Activated CD4-positive, alpha-beta T cell treated with anti-CD3 and anti-CD28 coated beads for 48 hours (primary cell): ENCODE measurements at places on chromosomes 7 and 10.

DNA sequence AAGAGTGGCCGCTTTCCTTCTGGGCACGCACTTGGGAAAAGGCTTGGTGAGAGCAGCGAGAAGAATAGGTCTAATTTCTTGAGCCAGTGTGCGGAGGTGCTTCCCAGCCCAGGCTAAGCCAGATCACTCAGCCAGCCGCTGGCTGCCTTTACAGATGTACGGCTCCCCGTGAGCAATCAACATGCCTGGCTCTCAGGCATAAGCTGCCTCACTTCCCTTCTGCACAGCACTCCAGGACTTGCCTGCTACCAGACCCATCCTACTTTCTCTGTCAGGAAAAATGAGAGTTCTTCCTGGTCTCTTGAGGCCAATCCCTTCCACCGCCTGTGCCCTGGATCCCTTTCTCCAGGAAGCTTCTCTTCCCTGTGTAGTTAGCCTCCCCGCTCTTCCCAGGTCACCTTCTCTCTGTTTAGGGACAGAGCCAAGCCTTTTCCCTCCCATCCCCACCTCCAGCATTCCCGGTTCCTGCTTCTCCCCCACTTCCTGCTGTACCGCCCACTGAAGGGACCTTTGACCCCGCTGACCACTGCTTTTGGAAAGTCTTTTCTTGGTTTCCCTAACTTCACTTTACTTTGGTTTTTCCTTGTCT is 1.1 kb upstream of the ACTR3C start:
- DNase-seq = peak; percentile 21

DNA sequence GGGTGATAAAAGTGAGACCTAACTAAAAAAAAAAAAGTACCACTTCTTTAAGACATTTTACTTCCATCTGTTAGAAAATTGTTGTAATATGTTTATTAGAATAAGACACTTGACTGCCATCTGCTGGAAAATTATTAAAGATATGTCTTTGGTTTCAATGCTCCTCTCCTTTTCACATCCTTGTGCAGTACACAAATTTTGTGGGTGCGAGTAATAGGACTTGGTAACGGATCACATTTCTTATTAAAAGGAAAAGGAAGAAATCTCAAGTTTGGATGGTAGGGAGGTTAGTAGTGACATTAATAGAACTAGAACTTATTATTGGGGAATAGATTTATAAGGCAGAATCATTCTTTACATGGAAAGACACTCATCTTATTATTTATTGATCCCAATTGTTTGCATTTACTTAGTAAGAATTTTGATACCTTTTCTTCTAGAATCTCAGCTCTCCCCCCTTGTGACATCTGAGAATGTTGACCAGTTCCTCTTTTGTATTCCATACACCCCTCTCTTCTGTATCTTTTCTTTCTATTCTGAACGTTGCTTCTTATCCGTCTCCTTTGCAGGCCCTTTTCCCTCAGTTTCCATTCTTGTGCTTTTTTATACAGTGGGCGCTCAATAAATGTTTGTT is 43.0 kb upstream of the RPA3 start:
- no peak for DNase-seq

DNA sequence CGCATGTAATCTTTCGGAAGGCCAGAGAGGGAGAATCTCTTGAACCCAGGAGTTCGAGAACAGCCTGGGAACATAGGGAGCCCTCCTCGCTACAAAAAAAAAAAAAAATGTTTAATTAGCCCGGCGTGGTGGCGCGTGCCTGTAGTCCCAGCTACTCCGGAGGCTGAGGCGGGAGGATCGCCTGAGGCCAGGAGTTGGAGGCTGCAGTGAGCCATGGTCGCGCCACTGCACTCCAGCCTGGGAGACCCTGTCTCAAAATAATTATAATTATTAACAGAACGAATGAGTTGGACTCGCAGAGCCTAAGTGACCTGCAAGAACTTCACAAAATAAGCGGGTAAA is 794 bp downstream of the PCGF6 start:
- no peak for DNase-seq

DNA sequence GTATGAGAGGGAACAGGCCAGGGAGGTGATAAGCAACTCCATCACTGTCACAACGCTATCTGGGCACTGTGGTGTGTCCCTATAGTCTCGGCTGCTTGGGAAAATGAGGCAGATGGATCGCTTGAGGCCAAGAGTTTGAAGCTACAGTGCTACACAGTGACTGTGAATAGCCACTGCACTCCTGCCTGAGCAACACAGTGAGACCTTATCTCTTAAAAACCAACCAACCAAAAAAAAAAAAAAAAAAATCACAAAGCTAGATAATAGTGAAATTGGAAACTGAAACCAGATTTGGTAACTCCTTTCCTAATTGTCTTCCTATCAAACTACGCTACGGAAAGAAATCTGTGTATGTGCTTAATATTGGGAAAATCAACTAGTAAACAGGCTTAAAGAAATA is 14.1 kb downstream of the MICU1 start:
- no peak for DNase-seq

DNA sequence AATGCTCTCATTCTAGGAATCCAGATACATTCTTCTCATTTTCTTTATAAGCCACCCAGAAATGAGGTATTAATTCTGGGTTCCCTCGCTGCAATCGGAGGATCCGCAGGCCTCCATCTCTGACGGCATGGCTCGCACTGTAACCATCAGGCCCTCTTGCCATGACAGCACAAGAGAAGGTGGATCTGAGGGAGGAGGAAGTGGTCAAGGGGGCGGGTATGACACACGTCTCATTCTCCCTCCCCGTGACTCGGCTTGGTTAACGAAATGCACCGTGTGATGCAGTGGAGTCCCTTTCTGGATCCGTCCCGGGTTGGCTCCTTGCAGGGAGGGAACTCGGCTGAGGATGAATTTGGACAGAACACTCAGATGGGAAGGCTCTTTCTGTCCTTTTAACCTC is 280.2 kb downstream of the TCERG1L start:
- DNase-seq = peak; percentile 4
